AG10803 (cell line): ENCODE measurements at places on chromosomes 6 and 20.

GRCh38 chr6:104466306-104466705, 393.4 kb downstream of the HACE1 start:
- DNase-seq, result no peak

- DNase-seq, result no peak
Measured at GRCh38 chr20:63067721-63068560, 61.2 kb upstream of the BHLHE23 start.

- DNase-seq, result no peak
Measured at GRCh38 chr6:127111526-127111925, 6.9 kb upstream of the RSPO3 start.

DNA sequence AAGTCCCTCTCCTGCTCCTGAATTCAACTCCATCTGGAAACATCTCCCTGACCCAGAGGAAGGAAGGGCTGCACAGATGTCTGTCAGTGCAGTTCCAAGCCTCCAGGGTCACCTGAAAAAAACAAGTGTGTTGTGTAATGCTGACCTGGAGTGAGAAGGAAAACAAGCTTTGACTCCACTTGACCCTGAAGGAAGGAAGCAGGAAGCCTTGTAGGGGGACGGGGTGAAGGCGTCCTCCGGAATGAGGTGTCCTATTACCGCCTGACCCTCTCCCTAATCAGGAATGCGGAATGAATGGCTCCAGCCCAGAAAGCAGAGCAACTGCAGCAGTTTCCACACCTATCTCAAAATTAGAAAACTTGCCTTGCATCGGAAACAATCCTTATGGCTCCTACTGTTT, 13.9 kb upstream of the ADGRF5 start:
- no peak for DNase-seq

DNA sequence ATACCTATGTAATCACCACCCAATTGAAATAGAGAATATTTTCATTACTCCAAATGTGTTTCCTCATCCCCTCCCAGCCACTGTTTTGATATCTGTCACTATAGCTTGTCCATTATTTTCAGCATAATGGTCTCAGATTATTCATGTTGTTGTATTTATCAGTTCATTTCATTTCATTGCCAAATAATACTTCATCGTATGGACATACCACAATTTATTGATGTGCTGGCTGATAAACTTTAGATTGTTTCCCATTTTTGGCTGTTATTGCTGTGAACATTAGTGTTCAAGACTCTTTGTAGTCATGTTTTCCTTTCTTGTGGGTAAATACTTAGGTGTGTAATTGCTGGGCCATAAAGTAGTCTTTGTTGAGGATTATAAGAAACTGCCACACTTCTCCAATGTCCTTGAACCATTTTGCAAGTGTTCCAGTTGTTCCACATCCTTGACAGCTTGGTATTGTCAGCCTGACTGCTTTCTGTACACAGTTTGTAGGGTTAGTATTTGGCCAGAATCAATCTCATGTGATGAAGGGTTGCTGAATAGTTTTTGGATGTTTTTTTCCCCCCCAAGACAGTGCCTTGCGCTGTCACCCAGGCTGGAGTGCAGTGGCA, 44.3 kb downstream of the JARID2 start:
- DNase-seq, result no peak

DNA sequence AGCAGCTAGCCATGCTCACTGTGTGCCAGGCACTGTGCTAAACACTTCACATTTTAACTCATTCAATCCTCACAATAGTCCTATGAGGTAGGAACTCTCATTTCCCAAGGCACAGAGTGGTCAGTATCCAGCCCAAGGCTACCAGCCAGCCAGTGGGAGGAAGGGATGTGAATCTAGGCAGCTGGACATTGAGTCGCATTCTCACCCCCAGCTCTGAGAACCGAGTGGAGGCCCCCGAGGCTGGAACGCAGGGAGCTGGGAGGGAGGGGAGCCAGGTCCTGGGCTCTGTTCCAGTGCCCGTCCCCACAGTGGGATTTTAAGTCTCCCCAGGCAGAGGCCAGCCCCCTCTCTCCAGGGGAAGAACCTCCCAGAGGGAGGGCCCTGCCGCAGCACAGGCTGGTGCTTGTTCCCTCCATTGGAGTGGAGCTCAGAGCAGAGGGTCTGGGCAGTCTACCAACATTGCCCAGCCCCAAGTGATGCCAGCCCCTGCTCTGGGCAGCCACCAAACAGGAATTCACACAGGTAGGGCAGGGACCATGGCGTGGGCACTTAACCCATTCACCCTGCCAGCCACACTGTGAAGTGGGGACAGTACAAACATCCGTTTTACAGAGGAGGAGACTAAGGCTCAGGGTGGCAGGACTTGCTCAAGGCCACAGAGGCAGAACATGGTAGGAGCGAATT, 131.3 kb downstream of the CEBPB start:
- peak; percentile 39 for DNase-seq
